ENCODE measurements at places on chromosomes 6 and 20.

DNA sequence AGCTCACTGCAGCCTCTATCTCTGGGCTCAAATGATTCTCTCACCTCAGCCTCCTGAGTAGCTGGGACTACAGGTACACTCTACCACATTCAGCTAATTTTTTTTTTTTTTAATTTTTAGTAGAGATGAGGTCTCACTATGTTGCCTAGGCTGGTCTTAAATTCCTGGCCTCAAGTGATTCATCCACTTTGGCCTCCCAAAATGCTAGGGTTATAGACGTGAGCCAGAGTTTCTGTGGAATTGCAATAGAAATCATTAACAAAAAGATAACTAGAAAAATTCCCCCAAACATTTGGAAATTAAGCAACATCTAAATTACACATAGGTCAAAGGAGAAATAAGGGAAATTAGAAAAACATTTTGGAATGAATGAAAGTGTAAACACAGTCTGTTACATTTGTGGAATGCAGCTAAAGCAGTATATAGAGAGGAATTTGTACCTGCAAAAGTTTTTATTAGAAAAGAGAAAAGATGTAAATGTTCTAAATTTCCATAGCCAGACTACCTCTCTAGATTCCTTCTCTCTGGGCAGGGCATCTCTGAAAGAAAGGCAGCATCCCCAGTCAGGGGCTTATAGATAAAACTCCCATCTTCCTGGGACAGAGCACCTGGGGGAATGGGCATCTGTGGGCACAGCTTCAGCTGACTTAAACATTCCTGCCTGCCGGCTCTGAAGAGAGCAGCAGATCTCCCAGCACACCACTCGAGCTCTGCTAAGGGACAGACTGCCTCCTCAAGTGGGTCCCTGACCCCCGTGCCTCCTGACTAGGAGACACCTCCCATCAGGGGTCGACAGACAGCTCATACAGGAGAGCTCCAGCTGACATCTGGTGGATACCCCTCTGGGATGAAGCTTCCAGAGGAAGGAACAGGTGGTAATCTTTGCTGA, 51.3 kb downstream of the ATRN start:
- no peak for DNase-seq

- DNase-seq = peak; percentile 93
Measured at GRCh38 chr6:149863698-149864577, at the start of gene LRP11. TSS of gene LRP11 (minus strand) at chr6:149864359. CDS start at chr6:149864020, 339 bp downstream.

DNA sequence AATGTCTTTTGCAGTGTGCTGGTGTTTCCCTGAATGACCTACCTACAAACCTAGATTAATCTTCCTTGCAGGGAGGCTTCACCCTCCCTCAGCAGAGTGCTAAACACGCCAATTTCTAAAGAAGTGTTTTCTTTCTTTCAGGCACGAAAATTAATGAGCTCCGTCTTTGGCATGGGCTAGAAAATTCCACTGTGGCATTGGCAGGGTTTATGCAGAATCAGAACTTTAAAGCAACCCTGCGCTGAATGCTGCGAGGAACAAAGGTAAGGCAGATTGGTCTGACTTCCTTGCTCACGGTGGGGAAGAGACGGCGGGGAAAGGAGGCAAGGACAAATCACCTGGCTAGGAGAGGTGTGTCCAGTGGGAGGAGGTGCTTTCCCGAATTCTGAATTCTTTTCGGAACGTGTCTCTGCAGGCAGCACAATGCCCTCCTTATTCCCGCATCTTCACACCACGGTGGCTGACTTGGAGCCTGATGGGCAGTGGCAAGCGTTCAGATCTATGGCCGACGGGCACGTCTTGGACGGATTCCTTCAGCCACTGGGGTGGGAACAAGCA, 6.2 kb upstream of the BANF2 start:
- no peak for DNase-seq

DNA sequence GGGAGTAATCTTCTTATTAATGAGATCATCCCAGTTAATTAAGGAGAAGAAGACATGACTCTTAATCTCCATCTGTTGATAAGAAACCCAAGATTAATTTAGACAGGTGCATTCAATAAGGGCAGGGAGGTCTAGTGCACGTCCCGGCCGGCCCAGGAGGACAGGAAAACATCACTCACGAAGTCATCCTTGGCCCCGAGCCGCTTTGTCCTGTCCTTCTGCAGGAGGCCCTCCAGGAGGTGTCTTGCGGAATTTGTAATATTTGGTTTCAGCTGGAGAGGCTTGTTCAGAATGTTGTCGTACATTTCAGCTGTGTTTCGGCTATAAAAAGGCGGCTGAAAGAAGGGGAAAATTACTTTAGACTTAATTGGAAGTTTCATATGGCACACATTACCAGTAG, 118.4 kb upstream of the SLC2A12 start:
- no peak for DNase-seq

GRCh38 chr6:64238071-64238470, 602.5 kb downstream of the PHF3 start:
- no peak for DNase-seq

DNA sequence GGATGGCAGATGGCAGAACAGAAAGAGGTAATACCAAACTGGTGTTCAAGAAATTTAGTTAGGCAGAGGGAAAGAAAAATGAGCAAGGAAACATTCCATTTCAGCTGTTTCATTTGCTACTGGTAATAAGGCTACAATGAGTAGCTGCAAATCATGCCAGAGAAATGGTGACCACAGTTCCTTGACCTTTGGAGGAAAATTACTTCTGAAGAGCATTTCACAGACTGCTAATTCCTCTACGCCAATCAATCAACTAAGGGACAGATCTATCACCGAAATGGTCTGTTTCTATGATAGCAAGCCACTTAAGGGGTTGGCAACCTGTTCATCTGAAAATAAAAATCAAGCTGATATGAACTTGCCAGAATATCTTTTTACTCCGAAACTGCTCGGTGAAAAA, 119.5 kb downstream of the PTPRK start:
- DNase-seq = no peak

DNA sequence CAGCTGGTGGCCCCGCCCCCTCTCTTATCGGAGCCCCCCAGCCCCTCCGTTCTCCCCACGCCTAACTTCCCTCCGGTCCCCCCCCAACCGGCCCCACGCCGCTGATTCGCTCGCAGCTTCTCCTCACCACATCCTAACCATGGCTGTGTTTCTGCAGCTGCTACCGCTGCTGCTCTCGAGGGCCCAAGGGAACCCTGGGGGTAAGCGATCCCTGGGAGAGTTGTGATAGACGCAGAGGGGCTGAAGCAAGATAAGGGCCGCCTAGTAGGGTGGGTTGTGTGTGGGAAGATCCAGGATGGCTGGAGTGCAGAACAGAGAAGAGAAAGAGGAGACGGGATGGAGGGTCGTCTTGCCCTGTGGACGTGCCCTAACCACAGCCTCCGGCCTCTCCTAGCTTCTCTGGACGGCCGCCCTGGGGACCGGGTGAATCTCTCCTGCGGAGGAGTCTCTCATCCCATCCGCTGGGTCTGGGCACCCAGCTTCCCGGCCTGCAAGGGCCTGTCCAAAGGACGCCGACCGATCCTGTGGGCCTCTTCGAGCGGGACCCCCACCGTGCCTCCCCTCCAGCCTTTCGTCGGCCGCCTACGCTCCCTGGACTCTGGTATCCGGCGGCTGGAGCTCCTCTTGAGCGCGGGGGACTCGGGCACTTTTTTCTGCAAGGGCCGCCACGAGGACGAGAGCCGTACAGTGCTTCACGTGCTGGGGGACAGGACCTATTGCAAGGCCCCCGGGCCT, at the start of gene MPIG6B:
MPIG6B (plus strand) TSS at position 129 of the 735 bp plus-strand sequence; CDS start at position 140, 11 bp downstream.
- no peak for DNase-seq

- DNase-seq = peak; percentile 83
Measured at GRCh38 chr6:7561153-7561964, 19.9 kb downstream of the DSP start.

DNA sequence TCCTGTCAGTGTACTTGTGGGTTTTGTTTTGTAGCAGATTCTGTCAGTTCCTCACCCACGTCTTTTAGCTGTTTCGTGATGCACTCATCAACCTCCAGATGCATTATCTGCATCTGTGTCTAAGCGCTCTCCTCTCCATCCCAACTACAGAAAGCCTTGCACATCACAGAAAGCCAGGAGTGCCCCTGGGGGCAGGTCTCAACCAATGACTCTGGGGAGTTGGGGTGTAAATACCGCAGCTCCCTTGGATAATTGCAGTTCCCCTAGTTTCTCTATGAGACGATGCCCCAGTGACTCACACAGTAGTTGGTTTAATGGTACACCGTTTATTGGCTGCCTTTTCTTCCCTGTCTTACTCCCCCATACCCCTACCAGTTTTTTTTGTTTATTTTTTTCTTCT, 158.1 kb downstream of the SOX4 start:
- no peak for DNase-seq

DNA sequence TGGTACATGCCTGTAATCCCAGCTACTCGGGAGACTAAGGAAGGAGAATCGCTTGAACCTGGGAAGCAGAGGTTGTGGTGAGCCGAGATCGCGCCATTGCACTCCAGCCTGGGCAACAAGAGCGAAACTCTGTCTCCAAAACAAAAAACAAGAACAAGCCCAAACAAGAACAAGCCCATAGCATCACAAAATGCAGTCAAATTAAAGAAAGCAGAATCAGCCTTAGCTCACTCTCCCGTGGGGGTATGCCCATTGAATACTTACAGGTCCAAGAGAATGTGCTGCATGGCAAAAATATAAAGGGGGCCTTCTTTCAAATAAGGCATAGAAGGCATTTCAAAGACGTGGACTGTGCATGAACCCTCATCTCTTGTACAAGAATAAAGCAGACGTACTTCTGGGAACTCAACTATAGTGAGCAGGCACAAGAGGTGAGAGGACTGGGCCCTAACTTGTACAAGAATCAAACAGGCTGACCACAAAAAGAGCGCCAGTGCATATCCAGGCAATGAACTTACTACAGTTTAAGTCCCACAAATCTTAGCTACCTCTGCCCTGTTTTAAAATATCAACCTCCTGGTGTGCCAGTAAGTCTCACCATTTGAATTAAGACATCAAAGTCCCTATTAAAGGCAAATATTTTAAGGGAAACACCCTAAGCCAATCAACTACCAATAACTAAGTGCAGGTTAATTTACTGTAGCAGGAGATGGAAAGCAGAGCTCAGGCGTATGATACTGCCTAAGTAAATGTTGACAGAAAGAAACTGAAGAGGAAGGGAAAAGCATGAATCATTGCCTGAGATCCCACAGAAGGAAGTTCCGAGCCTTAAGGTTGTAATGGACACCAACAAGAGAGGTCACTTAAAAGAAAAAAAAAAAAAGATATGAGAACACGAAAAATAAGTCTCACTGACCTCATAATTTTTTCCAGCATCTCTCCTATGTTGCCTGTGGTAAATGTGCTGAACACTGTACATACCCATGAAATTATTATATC, 37.4 kb downstream of the TOMM6 start:
- no peak for DNase-seq

DNA sequence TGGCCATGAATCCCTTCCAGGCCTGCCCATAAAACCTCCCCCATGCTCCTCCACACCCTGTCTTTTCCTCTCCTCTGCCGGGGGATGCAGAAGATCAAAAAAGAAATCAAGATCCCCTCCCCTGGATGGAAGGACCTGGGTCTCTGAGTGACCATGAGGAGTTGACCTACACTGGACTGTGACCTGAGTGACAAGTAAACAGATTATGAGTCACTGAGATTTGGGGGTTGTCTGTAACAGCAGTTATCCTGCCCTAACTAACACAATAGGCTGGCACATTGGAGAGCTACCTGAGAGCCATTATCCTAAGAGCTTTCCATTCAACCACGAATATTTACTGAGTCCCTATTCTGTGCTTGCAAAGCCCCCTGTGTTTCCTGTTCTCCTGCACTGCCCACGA, 28.4 kb upstream of the SIRPA start:
- DNase-seq = no peak

- no peak for DNase-seq
Measured at GRCh38 chr6:99187429-99187828, 162.0 kb downstream of the FAXC start.

DNA sequence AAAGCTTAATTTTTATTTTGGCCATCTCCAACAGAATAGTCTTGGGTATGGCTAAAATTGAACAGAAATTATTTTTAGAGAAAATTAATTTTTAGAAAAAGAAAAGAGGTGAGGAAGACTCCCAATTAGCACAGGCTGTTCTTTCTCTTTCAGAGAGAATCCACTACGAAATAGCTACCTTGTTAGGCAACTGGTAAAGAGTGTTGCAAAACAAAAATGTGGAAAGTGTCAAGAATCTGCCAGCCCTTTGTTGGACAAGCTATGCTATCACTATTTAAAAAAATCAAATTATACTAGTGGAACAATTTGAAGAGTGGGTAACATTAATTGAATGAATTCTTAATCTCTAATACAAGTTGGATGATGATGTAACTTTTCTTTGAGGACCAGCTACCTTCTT, 19.2 kb upstream of the ZSCAN9 start:
- no peak for DNase-seq

- DNase-seq = no peak
Measured at GRCh38 chr6:8335896-8336295, 99.4 kb downstream of the SLC35B3 start.

DNA sequence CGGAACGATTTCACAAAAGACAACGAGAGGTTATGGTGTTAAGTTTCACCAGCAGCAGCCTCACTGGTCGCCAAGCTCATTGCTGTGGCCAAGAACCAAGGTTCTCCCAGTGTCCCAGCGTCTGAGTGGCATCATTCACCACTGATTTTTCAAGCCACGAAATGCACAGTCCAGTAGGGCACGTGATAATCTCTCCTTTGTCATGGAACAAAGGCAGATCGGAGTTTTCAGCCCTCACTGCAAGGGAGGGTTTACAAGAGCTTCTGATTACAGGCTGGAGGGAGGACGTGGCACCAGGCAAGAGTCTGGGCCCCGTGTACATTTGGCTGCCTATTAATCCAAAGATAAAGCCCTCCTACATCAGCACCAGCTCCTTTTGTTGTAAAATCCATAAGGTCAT, 2.0 kb downstream of the CD24 start:
- no peak for DNase-seq

- DNase-seq = no peak
Measured at GRCh38 chr20:19009081-19009688, 195.6 kb downstream of the SCP2D1 start.

GRCh38 chr20:2327620-2328555, 32.1 kb downstream of the TGM3 start:
- DNase-seq = no peak

GRCh38 chr20:50562262-50562701, 52.1 kb downstream of the PTPN1 start:
- DNase-seq = no peak

Measured in transverse colon (tissue), 4 donors.